ENCODE measurements at places on chromosomes 6 and 20. TPM values are rescaled to one million over a fixed set of nuclear protein-coding genes. Genes with fewer than 3 reads are reported as not detected.

The ZBTB12 gene
- 2.1 TPM for total RNA-seq

The TRIM10 gene
- not detected for total RNA-seq

The SPATS1 gene
- not detected for total RNA-seq

The PI16 gene
- total RNA-seq, result 1.8 TPM

The TMEM170B gene
- total RNA-seq, result 3.8 TPM

The PRDM13 gene
- not detected for total RNA-seq

The TINAG gene
- total RNA-seq, result not detected

The PTCHD4 gene
- total RNA-seq, result 6.5 TPM

The ZSCAN26 gene
- total RNA-seq, result 22.4 TPM

The REM1 gene
- not detected for total RNA-seq

The NRN1 gene
- total RNA-seq, result 56.1 TPM

The SAMD3 gene
- total RNA-seq, result 3.5 TPM

The EGFL8 gene
- 0.36 TPM for total RNA-seq

The B3GAT2 gene
- under 0.01 TPM for total RNA-seq

The KCNB1 gene
- under 0.01 TPM for total RNA-seq

The RUNX2 gene
- total RNA-seq, result 35.4 TPM

The SNRPB2 gene
- total RNA-seq, result 50.3 TPM

The DCDC2 gene
- total RNA-seq, result under 0.01 TPM

The SMOC2 gene
- 10.6 TPM for total RNA-seq

The TBXT gene
- not detected for total RNA-seq

Data from osteoblast (primary cell).